T-helper 17 cell (primary cell): ENCODE measurements at places on chromosomes 7 and 10.

GRCh38 chr10:124077208-124077993, 16.0 kb downstream of the CHST15 start:
- H3K27me3 ChIP-seq, result peaks cover 14% of the 10 kb centered on the region
- no peaks in the 10 kb centered on the region for H3K36me3 ChIP-seq
- H3K4me3 ChIP-seq, result no peak overlapping the region
- peaks cover 11% of the 10 kb centered on the region for H3K4me1 ChIP-seq
- H3K27ac ChIP-seq, result no peak overlapping the region

DNA sequence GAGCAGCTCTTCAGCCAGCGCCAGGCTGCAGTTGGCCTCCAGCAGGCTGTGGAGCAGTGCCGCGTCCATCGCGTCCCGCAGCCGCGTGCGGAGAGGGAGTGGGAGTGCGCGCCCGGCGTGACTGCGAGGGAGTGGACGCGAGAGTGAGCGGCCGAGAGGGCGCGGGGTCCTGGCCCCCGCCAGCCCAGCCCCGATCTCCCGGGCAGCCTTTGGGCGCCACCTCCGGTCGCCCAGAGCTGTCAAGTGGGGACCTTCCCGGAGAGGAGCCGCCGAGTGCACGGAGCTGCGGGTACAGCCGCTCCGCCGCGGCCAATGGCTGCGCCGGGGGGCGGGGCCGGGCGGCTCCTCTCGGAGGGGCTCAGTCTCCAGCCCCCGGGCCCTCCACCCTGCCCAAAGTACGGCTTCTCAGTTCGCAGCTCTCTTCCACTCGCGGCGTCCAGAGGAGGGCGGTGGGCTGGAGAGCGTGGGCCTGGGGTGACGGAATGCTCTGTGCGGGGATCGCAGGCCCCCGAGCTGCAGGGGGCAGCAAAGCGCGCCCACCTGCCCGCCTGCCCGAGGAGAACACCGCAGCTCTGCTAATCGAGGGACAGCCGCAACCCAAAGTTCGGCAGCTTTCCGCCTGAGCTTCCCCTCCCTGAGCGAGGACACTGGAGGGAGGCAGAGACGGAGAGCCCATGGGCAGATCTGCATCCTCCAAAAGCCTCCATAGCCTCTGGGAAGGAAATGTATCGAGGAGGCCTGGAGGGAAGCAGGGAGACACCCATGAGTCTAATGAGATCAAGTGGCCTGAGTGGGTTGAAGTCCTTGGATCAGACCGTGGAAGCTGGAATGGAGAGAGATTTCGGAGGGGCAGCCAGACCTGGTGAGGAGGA, at the start of gene CRHR2:
TSS of gene CRHR2 (minus strand) at position 245 of the 872 bp plus-strand sequence. CDS start at position 69, 176 bp downstream.
- peaks cover 77% of the 10 kb centered on the region for H3K27me3 ChIP-seq
- H3K4me3 ChIP-seq, result peak within 1 kb of the TSS; percentile 82
- DNase-seq, result no peak
- H3K36me3 ChIP-seq, result peaks cover 14% of the 10 kb centered on the region
- H3K4me1 ChIP-seq, result peaks cover 22% of the 10 kb centered on the region
- no peak within 1 kb of the TSS for H3K27ac ChIP-seq

DNA sequence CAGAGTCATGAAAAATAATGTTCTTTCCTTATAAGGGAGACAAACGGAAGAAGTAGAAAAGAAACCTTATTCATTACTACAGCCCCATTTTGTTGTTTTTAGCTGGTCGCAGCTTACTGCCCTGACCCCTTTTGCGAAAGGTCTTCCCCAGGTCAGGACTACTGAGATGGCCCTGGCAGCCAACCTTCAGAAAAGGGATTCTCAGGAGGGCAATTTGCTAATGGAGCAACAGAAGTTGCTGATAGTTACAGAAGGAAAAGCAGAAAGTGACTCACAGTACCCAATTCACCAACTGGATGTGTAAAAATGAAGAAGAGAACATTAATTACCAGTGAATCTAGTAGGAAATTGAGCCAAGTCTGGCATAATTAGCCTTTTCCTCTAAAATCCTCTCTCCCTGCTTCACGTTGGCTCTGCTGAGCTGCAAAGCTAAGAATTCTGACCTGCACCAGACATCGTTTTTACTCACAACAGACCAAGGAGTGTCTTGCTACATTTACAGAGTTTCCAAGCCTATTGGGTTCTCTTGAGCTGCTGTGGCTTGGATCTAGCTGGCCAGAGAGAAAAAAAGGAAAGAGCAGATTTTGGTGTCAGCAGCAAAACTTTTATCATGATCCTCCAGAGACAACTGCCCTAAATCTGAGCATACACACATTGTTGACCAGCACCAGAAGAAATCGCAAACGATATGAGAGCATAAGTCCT, 499.9 kb upstream of the FZD8 start:
- H3K27ac ChIP-seq, result no peak overlapping the region
- no peak for DNase-seq
- no peaks in the 10 kb centered on the region for H3K4me1 ChIP-seq
- H3K27me3 ChIP-seq, result no peaks in the 10 kb centered on the region

DNA sequence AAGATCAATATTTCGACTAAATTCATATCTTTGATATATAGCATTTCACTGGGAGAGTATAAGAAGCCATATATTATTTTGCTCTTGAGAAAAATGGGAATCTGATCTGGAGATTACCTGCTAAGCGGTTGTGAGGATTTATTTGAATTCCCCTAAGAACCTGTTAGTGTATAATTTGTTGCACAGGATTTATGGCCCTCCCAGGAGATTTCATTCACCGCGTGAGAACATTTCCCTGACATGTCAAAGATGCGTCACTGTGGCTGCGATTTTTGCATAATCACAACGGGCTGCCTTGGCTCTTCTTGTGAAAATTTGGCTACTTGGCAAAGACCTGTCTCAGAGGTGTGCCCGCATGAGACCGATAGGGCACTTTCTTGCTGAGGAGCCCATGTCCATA, 184.7 kb upstream of the PFKP start:
- no peaks in the 10 kb centered on the region for H3K36me3 ChIP-seq
- no peak overlapping the region for H3K27ac ChIP-seq
- H3K4me1 ChIP-seq, result no peaks in the 10 kb centered on the region
- H3K4me3 ChIP-seq, result no peak overlapping the region
- no peak for DNase-seq

DNA sequence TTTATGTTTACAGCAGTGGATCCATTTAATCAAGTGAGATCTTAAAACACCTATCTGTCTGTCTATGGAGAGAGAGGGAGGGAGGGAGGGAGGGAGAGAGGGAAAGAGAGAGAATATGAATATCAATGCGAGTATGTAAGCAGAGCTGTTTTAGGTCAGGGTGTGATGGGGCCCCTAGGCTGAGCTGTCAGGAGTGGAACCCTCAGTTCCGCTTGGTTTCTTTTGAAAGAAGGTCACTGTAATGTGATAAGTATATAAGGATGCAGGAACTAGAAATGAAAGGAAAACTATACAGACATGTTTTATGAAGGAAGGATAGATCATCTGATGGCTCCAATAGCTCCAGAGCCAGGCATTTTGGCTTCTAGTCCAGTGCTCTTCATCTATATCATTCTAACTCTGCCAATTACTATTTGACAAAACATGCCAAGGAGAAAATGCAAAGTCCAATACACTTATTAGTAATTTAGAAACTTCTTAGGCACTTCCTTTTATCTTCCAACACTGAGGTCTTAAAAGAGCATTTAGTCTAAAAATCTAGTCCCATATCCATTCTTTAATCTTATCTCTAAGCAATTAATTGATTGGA, 70.3 kb downstream of the NRCAM start:
- H3K27ac ChIP-seq, result no peak overlapping the region
- H3K27me3 ChIP-seq, result peaks cover 9% of the 10 kb centered on the region
- DNase-seq, result no peak
- H3K36me3 ChIP-seq, result peaks cover 3% of the 10 kb centered on the region
- H3K4me1 ChIP-seq, result no peaks in the 10 kb centered on the region
- no peak overlapping the region for H3K4me3 ChIP-seq

DNA sequence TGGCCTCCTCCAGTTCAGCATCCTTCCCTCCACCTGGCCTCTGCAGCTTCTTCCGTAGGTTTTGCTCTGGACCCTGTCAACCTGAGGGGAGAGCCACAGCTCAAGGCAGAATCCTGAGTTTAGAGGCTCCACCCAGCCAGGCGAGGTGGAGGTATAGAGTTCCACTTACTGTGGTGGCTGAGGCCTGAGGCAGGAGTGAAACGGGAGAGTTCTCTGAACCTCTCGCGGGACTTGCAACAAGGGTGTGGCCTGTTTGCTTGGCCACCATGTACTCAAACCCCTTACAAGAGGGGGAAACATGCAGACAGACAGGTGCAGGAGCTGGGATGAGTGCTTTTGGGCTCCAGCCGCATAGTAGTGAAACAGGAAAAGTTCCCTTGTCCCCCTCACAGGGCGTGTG, 154.0 kb upstream of the C7orf33 start:
- no peak overlapping the region for H3K4me3 ChIP-seq
- no peaks in the 10 kb centered on the region for H3K36me3 ChIP-seq
- no peak for DNase-seq
- H3K27me3 ChIP-seq, result peaks cover 13% of the 10 kb centered on the region
- peaks cover 2% of the 10 kb centered on the region for H3K4me1 ChIP-seq

DNA sequence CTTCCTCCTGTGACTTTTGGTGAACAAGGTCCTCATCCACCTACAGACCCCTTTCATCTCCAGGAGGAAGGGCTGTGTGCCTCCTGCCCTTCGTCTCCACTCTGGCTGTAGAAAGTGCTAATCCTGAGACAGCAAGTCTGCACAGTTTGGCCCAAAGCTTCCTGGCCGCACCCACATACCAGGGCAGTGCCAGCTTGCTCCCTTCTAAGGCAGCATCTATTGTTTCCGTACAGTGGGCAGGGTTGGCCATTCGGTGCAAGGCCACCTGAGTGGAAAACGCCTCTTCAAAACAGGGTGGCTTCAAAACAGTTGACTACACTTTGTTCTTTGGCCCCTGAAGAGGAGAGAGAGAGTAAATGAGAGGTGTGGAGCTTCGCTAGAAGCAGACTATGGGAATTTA, 134.1 kb upstream of the KLF14 start:
- H3K4me3 ChIP-seq, result peak overlapping the region; percentile 51
- no peak for DNase-seq
- H3K4me1 ChIP-seq, result peaks cover 8% of the 10 kb centered on the region
- no peaks in the 10 kb centered on the region for H3K27me3 ChIP-seq

- H3K4me1 ChIP-seq, result peaks cover 6% of the 10 kb centered on the region
- H3K36me3 ChIP-seq, result peaks cover 6% of the 10 kb centered on the region
- H3K4me3 ChIP-seq, result no peak overlapping the region
- peaks cover 8% of the 10 kb centered on the region for H3K27me3 ChIP-seq
These were observed 38.8 kb upstream of the ASL start for GRCh38 chr7:66036788-66037187.

- no peaks in the 10 kb centered on the region for H3K4me1 ChIP-seq
- no peak for DNase-seq
- H3K36me3 ChIP-seq, result no peaks in the 10 kb centered on the region
- H3K27me3 ChIP-seq, result peaks cover 41% of the 10 kb centered on the region
These were observed 7.1 kb downstream of the INHBA start for GRCh38 chr7:41695661-41696322.

DNA sequence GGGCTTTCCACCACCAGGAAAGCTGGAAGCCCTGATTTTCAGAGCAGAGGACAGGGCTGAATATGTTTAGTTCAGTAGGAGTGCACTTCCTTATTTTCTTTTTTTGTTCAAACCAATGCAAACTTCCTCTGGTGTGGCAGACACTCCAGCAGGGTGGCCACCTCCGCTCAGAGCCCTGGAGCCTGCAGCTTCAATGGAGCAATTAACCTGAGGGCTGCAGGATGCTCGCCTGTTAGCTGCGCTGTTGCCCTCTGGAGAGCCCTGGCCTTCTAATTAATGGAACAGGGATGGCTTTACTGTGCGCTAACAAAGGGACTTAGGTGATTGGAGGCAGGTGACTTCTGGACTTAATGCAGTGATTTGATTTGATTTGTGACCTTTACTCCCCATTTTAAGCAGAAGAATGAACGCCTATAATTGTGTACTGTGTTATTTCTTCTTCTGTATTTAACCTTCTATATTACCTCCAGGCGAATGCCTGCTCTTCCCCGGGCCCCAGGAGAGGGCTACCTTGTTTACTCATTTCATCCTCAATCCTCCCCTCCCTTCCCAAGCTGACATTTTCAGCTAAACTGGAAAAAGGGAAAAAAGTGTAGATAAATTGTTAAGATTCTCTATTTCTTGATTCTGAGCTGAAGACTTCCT, 123.0 kb upstream of the CTBP2 start:
- no peak for DNase-seq
- no peak overlapping the region for H3K4me3 ChIP-seq

DNA sequence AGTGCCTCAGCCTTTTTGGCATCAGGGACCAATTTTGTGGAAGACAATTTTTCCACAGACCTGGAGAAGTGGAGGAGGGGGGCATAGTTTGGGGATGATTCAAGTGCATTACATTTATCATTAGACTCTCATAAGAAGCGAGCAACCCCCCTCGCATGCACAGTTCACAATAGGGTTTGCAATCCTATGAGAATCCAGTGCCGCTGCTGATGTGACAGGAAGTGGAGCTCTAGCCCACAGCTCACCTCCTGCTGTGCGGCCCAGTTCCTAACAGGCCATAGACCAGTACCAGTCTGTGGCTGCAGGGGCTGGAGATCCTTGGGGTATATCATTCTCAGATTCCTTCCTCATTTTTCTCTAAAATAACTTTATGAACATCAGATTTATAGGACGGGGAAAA, 50.8 kb downstream of the ATAD1 start:
- no peak overlapping the region for H3K4me3 ChIP-seq
- peaks cover 7% of the 10 kb centered on the region for H3K36me3 ChIP-seq
- no peaks in the 10 kb centered on the region for H3K27me3 ChIP-seq
- DNase-seq, result no peak
- H3K27ac ChIP-seq, result no peak overlapping the region
- peaks cover 3% of the 10 kb centered on the region for H3K4me1 ChIP-seq

- no peak for DNase-seq
- peaks cover 5% of the 10 kb centered on the region for H3K27me3 ChIP-seq
- no peak overlapping the region for H3K4me3 ChIP-seq
These were observed 40.7 kb downstream of the ARL4A start for GRCh38 chr7:12728192-12728538.

GRCh38 chr7:100968031-100968430, 1.3 kb upstream of the MUC12 start:
- H3K27me3 ChIP-seq, result peaks cover 82% of the 10 kb centered on the region
- H3K4me3 ChIP-seq, result peak overlapping the region; percentile 72
- no peak for DNase-seq
- H3K4me1 ChIP-seq, result peaks cover 17% of the 10 kb centered on the region
- H3K27ac ChIP-seq, result no peak overlapping the region
- H3K36me3 ChIP-seq, result peaks cover 11% of the 10 kb centered on the region
